ENCODE measurements at places on chromosomes 11 and 22. TPM values are rescaled to one million over a fixed set of nuclear protein-coding genes. Genes with fewer than 3 reads are reported as not detected.

The HTR3B gene
- not detected for total RNA-seq

The HSPB2 gene
- total RNA-seq: not detected

The OR2AG2 gene
- not detected for total RNA-seq

The SCT gene
- total RNA-seq: not detected

The KRTAP5-7 gene
- not detected for total RNA-seq

The OR2D2 gene
- not detected for total RNA-seq

The RAG2 gene
- total RNA-seq: not detected

The SEPTIN5 gene
- 6.7 TPM for total RNA-seq

The MN1 gene
- total RNA-seq: 3.1 TPM

The LMO1 gene
- 3.3 TPM for total RNA-seq

The ZNF214 gene
- 0.79 TPM for total RNA-seq

The IRAG1 gene
- total RNA-seq: 0.06 TPM

The FSHB gene
- not detected for total RNA-seq

The PIWIL4 gene
- 0.40 TPM for total RNA-seq

The OR4A16 gene
- total RNA-seq: not detected

The MYOD1 gene
- total RNA-seq: not detected

The POU2AF2 gene
- not detected for total RNA-seq

The KDM4D gene
- total RNA-seq: 0.51 TPM

The ARRB1 gene
- total RNA-seq: 12.6 TPM

The CALCA gene
- total RNA-seq: not detected

The KBTBD4 gene
- 18.7 TPM for total RNA-seq

The GAL3ST3 gene
- not detected for total RNA-seq

The POLA2 gene
- 13.9 TPM for total RNA-seq

The ZBTB3 gene
- 1.7 TPM for total RNA-seq

The OR56A1 gene
- not detected for total RNA-seq

The AP2A2 gene
- total RNA-seq: 39.1 TPM

The SOX10 gene
- total RNA-seq: not detected

The RNF121 gene
- total RNA-seq: 46.3 TPM

The MCAM gene
- 14.8 TPM for total RNA-seq

The TUBA8 gene
- total RNA-seq: 1.00 TPM

The SEC14L6 gene
- not detected for total RNA-seq

The BCO2 gene
- total RNA-seq: 1.1 TPM

The MS4A6A gene
- not detected for total RNA-seq

The MPPED1 gene
- total RNA-seq: not detected

The DRD4 gene
- 0.32 TPM for total RNA-seq

The MAPK8IP2 gene
- total RNA-seq: 3.7 TPM

The APIP gene
- 23.3 TPM for total RNA-seq

The SULT4A1 gene
- total RNA-seq: not detected

The C11orf97 gene
- total RNA-seq: not detected

The ROBO4 gene
- not detected for total RNA-seq

The C11orf91 gene
- 1.5 TPM for total RNA-seq

The IFITM10 gene
- total RNA-seq: 1.0 TPM

The CCDC87 gene
- 0.61 TPM for total RNA-seq

The CD151 gene
- total RNA-seq: 806 TPM

Measured in A549 treated with Mapracorat at 1 μM for 4 hours (cell line).